Kidney glomerular epithelial cell (primary cell): ENCODE measurements at places on chromosomes 7 and 10.

GRCh38 chr7:143886826-143887477, 15.0 kb downstream of the TCAF1 start:
- no peak for DNase-seq

DNA sequence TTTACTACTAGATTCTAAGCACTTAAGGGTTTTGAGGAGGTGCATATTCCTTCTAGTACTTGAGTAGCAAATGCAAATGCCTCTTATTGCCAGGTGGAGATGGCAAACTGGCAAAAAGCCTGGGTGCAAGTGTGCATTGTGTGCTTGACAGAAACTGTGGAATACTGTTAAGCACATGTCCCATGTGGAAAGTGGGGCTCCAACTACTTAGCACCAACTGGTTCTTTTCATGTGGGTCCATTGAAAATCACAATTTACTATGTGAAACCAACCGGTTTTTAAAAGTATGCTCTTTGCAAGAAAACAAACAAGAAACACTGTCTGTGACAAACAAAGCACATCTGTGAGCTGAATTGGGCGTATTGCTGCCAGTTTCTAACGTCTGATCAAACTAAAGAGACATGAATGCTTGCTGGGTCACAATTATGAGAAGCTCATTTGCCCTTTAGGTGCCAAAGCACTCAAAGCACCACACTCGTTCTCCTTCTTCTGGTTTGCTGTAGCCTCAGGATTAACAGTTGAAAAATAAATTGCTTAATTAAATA, 197.4 kb downstream of the SEMA3E start:
- no peak for DNase-seq

DNA sequence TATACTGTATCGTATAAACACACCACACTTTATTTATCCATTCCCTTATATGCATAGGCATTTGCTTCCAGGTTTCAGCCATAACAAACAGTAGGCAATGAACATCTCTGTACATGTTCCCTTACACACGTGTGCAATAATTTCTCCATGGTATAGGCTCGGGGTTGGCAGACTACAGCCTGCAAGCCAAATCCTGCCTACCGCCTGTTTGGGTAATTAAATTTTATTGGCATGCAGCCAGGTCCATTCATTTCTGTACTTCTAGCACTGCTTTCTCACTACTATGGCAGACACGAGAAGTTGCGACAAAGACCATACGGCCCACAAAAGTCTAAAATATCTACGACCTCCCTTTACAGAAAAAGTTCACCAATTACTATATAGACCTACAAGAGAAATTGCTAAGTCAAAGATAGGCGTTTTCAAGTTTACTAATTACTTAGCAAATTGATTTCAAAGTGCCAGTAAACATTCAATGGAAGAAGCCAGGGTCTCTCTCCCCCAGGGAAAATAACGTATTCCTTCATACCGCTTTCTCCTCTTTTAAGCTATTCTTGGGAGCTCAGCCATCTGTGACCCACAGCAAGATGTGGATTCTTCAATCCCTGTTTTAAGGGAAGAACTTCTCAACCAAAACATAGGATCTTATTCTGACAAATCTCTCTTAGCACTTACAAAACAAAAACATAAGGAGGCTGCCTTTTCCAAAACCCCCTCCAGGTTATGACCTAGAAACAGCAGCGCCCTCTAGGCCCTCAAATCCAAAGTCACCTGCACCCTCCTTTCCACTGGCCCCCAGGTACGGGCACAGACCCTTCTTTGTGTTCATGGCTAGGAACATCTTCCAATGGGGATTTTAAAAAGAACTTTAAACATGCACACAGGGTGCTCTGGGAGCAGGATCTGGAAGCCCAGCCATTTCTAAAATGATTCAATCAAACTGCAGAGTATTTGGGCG, 100.5 kb downstream of the FGFR2 start:
- DNase-seq, result no peak

DNA sequence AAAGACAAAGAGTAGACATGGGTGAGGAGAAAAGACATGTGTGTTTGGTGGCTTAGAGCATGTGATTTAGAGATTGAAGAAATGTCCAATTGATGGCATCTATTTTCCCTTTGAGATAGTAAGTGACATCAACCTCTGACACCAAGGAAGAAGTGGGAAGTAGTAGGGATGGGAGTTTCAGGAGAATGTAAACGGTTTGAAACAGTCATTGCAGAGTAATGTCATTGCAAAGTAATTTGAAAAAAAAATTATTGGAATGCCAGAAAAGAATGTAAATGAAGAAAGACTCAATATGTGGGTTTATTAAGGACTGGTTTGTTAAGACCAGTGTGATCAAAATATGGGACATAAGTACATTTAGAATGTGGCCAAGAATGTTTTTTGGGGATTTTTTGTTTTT, 26.6 kb downstream of the GNG11 start:
- no peak for DNase-seq

GRCh38 chr7:2012981-2013380, 219.8 kb downstream of the MAD1L1 start:
- no peak for DNase-seq

GRCh38 chr10:123148414-123149161, 652 bp downstream of the HMX2 start:
- no peak for DNase-seq

DNA sequence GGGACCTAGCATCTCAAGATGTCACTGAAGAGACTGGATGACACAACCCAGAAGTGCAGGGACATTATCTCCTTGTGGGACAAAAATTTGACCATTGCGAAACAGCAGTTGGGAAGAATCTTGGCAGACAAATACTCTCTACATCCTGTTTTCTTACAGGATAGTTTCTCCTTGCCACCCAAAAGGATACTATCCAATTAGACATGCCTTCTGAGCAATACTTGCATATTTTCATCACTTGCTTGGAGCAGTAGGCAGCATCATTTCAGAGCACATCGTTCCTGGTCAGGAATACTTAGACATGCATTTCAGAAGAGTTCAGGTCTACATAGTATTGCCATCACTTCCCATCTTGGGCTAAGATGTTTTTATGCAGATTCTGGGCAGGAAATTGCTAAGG, 56.8 kb downstream of the FAS start:
- DNase-seq, result no peak

DNA sequence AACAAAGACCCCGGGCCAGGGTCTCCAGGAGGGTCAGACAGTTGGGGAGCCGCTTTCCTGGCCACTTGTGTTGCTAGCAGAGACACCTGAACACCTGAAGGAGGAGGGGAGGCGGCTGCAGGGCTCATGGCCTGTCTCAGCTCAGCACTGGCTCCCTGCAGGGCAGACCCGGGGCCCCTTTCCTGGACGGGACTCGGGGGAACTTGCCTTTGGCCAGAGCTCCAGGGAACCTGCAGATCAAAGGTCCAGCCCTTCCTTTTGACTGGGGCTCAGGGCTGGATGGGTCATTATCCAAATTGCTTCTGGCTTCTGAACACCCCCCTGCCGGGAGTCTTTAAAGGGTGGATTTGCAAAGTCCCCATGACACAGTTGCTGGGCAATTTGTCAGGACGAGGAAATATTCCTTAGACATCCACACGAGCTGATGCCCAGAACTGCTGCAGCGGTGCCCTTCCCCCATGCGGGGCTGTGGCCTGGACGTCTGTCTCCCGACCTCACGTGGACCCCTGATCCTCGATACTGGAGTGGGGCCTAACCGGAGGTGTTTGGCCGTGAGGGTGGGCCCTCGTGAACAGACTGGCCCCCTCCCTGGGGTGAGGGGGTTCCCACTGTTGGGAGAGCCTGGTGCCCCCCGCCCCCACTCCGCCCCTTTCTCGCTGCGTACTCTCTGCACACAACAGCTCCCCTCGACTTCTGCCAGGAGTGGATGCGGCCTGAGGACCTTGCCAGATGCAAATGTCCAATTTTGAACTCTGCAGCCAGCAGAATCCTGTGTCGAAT, 194.3 kb downstream of the ELFN1 start:
- no peak for DNase-seq
